CD4-positive, alpha-beta T cell treated with Interleukin-4 for 1 hour (primary cell): ENCODE measurements at places on chromosomes 5 and 9.
A peak's percentile ranks its signal among the peaks of the same experiment; 100 is the strongest.

DNA sequence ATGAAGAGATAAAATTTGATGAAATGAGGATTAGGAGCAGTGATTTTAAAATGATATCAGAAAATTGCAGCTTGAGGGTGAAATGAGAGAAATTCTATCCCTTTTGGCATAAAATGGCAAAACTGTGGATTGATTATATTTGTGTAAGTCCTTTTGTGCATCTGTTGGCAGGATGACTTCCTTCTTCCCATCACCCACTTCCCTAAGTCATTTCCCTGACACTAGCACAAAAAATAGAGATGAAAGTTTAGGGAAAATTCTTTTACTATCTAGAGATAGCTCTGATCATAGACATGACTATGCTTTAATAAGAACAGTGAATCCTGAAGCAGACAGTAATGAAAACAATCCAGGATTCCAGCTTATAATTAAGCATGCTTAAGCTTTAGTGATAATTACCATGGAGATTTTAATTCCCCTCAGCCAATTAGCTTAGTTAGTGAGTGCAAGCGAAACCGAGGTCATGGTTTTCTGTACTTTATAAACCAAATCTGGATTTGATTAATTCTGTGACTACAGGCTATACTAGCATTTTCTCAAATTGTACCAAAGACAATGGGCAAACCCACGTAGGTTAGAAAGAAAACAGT is 163.6 kb upstream of the TARS1 start:
- DNase-seq: no peak

DNA sequence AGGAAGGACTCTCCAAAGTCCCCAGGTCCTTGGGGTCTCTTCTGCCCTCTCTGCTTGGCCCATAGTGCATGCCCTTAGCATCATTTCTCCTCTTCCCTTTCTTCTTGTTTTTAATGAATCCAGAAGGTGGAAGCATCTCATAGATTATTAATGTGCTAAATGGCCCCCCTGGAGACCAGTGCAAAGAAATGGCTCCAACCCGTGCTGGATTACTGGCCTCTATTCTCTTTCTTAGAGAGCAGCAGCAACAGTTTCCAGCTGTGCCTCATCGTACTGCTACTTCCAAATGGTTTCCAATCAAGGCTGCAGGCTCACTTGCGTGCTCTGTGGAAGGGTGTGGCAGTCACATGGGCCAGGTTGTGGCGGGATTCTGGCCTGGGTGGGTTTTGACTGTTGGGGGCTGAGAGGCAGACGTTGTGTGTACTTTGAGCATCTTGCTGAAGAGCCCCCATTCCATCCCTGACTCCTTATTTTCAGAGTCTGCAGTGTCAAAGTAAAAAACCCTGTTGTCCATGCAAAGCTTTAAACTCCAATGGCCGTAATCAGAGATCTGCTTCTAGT is 139.7 kb downstream of the GABBR2 start:
- DNase-seq: no peak

DNA sequence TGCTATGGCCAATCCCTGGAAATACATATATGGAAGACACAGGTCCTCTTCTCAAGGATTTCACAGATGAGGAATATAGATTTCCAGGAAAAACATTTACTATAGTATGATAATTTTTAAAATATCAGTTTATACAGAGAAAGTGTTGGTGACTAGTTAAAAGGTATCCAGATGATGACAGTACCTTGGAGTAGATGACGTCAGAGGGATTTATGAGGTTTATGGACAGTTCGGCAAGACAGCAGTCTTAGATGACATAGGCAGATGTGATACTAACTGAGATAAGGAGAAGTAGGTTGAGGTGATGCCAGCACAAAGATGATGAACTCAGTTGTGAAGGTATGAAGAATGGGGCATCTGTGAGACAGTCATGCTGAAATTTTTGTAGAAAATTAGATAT is 750.3 kb downstream of the PRELID2 start:
- DNase-seq: no peak

GRCh38 chr9:95595721-95596295 is 79.0 kb upstream of the PTCH1 start:
- no peak for DNase-seq

GRCh38 chr9:134185536-134186011 is 21.2 kb upstream of the RNU6ATAC start:
- peak; percentile 40 for DNase-seq

GRCh38 chr9:27870404-27870803 is 297.1 kb upstream of the C9orf72 start:
- no peak for DNase-seq

DNA sequence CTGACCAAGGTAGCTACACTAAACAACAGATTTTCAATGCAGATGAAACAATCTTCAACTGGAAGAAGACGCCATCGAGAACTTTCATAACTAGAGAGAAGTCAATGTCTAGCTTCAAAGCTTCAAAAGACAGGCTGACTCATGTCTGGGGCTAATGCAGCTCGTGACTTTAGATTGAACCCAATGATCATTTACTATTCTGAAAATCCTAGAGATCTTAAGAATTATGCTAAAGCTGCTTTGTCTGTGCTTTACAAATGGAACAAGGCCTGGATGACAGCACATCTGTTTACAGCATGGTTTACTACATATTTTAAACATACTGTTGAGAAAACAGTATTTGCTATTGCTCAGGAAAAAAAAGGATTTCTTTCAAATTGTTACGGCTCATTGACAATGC is 54.9 kb downstream of the RICTOR start:
- DNase-seq: no peak

DNA sequence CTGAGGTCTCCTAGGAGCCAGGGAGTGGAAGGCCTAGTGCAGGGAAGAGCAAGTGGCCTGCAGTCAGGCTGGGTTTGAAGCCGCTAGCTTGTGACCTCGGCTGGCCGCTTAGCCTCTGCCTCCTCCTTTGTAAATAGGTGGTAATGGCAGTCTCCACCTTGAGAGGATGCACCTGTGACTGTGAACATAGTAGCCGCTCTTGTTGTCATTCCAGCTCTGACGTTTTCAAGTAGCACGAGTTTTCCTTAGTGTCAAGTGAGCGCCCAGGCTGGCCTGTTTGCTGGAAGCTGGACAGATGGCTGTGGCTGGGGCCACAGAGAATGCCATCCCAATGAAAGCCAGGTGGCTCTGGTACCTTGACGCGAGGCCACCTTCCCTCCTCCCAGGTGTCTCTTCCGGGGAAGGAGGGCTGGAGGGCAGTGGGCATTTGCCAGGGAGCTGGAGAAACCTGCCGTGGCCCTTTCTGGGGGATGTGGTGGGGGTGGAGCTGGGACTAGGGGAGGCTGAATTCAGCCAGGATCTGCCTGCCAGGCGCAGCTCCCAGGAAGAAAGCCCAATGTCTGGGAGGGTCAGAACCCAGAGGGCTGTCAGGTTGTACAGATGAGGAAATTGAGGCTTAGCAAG is 2.5 kb downstream of the ASS1 start:
- no peak for DNase-seq

GRCh38 chr9:99023231-99023630 is 79.5 kb downstream of the COL15A1 start:
- DNase-seq: no peak

DNA sequence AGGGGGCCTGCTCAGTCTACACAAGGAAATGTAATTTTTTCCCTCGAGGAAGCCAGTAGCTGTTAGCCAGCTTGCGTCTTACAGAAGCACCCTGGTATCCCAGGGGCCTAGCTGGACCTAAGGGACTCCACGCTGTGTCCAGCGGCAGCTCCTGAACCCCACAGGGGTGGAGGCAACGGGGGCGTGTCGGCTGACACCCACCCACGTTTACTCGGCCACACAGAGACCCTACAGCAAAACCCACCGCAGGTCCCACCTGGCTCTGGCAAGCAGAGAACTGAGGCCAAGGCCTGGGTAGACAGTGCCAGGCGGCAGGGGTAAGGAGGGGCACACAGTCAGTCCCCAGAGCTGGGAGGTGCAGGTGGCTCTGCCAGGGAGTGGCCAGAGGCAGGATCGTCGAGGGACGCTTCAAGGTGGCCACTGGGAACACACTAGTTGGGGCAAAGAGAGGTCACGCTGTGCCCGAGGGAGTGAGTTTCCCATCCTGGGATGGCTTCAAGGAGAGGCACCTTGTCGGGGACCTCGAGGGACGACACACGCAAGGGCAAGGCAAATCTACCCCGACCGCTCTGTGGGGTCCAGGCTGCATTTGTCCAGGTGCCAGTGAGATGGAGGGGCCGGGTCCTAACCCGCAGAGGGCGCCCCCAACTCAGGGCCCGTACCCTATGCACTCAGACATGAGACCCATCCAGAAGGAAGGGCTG is 20.7 kb downstream of the BRD3OS start:
- no peak for DNase-seq

- DNase-seq: peak; percentile 61
These were observed 28.8 kb downstream of the SLC46A2 start for GRCh38 chr9:112861638-112862555.

DNA sequence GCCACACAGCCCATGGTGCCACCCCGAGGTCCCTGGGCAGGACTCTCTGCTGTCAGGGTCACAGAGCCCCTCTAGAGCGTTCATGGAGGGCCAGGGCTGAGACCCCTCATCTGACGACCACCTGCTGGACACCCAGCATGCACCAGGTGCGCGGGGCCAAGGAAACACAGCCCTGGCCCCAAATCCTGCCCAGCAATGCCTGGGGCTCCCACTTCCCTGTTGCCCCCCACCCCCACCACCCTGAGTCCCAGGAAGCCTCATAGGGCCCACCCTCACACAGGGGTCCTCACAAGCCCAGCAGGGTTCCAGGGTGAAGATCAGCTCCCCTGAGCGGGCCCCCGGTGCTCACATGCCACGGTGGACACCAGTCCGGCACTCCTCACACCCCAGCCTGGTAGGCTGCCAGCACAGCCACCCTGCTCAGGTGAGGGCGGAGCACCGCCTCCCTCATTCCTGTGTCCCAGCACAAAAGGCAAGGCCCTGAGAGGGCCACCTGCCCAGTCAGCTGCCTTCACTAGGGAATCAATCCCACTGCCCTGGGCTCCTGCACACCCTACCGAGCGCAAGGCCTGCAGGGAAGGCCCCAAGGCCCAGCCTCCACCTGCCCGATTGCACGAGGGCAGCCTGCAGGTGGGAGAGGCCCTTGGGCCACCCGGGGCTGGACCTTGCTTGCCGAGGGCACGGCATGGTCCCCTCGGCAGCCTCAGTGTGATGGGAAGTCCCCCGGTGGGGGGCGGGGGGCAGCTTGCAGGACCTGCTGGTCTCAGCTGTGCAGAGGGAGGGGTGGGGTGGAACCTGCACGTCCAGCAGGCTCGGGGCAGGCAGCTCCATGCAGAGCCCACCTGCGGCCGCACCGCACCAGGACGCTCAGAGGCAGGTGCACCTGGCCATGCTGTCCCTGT is 56.4 kb upstream of the UBAC1 start:
- DNase-seq: no peak

GRCh38 chr9:136789523-136789937 is 1.6 kb upstream of the TMEM141 start:
- no peak for DNase-seq

GRCh38 chr9:111691672-111692329 is 30.4 kb downstream of the GNG10 start:
- DNase-seq: no peak

- DNase-seq: no peak
These were observed 229.3 kb downstream of the PIK3R1 start for GRCh38 chr5:68444833-68445232.

DNA sequence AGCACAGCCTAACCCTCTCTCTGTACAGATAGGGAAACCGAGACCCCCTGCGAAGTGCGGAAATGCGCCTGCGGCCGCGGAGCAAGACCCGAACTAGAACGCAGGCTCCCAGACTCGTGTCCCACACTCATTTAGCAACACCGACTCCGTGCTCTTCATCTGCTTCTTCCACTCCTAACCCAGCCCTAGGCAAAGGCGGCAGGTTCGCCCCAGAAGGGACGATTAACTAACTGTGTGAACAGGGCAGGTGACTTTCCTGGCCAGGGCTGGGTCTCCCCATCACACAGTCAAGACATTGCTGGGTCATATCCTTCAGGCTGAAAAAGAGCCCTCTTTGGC is 903 bp downstream of the CDX1 start:
- DNase-seq: no peak

DNA sequence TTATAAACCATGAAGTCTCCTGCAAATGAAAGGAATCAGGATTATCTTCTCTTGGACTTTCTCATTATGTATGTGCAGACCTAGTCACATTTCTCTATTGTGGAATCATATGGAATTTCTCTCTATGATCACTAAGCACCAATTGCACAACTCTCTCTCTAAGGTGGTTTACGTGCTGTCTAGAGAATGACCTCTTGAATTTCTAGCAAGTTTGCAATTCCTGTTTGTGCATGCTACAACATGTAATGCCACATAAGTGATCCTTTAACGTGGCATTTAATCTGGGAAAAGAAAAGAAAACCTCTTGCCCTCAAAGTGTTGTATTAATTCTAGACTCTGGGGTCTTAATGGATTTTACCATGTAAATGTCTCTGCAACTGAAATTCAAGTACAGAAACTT is 5.0 kb upstream of the PPP2R2B start:
- DNase-seq: no peak

DNA sequence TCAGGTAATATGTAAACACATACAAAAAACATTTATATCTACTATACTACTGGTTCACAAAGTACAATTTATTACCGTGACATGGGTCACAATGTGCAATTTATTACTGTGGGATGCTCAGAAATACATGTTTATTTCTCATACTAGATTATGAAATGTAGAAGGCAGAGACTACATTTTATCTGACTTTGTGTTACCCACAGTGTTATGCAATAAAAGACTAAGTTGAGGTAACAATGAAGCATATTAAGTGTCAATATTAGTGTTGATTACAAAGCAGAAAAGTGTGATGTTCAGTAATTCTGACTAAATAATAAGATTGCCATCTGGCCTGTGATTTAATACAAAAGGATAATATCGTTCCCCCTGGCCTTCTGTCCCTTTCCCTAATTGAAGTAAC is 42.4 kb downstream of the CPLANE1 start:
- DNase-seq: no peak

DNA sequence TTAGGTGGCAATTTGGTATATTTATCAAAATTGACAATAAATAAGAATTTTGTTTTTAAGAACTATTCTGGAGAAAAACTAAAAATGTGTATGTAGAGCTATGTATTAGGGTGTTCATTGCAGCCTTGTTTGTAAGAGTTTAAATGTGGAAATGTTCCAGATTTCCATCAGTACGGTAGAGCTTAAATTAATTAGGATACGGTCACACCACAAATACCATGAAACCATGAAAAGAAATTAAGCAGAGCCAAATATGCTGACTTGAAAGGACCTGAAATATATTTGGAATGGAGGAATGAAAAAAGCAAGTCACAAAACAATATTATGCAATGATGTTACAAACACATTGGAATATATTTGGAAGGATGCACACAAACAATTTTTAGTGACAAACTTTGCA is 64.6 kb downstream of the ACTBL2 start:
- DNase-seq: no peak

- no peak for DNase-seq
These were observed 686.1 kb upstream of the CHD1 start for GRCh38 chr5:99614888-99615287.

DNA sequence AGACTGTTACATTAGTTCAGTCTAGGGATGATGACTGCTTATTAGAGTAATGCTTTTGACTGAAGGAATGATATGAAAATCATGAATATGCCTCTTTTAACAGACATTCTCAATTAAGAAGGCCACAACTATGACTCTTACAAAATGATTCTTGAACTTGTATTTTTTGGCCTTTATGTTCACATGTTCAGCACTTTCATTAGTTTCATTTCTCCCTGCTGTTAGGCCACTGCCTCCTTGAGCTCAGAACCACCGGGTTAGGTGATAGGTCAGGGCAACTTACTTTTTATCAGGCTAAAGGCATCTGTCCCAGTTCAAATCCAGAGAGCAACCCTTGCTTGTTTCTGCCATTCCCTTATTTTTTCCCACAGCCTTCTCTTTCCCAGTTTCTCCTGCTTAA is 235.2 kb upstream of the ELL2 start:
- no peak for DNase-seq
